ENCODE measurements at places on chromosomes 13 and 19. TPM values are rescaled to one million over a fixed set of nuclear protein-coding genes. Genes with fewer than 3 reads are reported as not detected.

Gene SBK2
- not detected for total RNA-seq

Gene MCEMP1
- total RNA-seq = not detected

DNA sequence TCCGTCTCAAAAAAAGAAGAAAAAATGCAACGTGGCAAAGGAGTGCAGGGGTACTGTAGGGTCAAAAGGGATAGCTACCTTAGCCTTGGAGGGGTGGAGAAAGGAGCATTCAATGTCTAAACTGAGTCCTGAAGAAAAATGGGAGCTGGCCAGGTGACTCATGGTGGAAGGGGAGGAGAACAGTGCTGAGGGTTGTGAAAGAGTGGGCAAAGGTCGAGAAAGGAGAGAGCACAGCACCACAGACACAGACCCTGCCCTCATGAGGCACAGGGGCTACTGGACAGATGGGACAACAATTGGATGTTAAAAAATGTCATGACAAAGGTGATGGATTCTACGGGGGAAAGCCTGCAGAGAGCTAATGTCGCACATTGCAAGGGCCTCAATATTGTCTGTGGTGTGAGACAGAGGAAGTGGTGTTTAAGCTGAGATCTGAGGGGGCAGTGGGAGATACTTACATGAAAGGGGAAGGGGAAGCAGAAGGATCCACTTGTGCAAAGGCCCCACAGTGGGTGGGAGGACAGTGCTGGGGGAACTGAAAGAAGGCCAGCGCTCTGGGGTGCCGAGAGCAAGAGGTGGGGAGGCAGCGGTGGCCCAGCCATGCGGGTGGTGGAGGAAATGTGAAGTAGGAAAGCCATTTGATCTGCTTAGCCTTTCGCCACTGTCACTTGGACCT lies 42.9 kb upstream of the URAD start:
- DNase-seq = no peak

GRCh38 chr13:90428522-90429210 lies 918.8 kb upstream of the MIR17HG start:
- no peak for DNase-seq

GRCh38 chr13:104967376-104967775 lies 1568.1 kb downstream of the EFNB2 start:
- DNase-seq = no peak

GRCh38 chr13:67303661-67304333 lies 73.7 kb upstream of the PCDH9 start:
- DNase-seq = no peak

- no peak for DNase-seq
Observed at GRCh38 chr19:44883922-44884321, 7.1 kb upstream of the TOMM40 start.

Gene PRSS57
- total RNA-seq = not detected

DNA sequence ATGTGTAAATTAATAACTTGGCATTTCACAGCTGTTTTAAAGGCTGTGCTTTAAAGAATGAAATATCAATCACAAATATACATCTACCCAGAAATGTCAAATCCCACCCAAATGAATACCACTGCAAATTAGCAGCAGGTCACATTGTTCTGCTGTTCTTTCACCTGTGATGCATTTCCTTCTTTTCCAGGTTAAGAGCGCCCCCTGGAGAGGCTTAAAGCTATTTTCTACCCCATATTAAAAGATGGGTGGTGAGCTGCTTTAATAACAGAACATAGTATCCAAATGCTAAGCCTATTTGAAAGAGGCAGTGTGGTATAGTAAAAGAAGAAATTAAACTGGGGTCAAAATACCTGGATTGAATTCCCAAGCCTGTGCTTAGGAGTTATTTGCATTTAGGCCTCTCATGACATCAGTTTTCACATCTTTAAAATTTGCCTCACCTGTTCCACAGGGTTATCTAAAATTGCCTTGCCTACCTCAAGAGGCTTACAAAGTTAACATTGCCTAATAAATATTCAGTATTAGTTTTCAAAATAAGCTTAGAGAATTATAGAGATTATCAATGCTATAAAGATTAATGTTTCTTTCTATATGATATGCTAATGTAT lies 396.9 kb upstream of the SLITRK5 start:
- no peak for DNase-seq

DNA sequence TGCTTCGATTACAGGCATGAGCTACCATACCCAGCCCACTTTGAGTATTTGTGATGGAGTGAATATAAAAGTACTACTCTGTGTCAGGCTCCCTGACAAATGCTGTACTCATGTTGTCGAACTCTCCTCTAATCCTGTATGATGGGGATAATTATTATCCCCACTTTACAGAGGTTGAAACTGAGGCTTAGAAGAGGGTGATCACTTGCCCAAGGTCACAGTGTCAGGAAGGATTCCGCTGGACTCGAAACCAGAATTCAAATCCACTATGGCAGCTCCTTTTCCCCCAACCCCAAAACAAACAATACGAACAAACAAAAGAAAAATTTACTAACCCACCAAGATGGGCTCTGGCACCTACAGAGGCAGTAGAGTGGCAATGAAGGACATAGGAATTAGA lies 1.7 kb upstream of the PPP5C start:
- no peak for DNase-seq

GRCh38 chr13:36680913-36681312 lies 7.1 kb downstream of the SERTM1 start:
- DNase-seq = no peak

Gene KIR2DL3
- not detected for total RNA-seq

Gene LGALS4
- total RNA-seq = not detected

Gene POU4F1
- total RNA-seq = not detected

GRCh38 chr13:109131698-109132257 lies 502.4 kb downstream of the MYO16 start:
- no peak for DNase-seq

- no peak for DNase-seq
Observed at GRCh38 chr19:10884274-10884673, 12.9 kb downstream of the CARM1 start.

Gene FFAR2
- not detected for total RNA-seq

Gene METTL21C
- not detected for total RNA-seq

Data from osteocyte (in vitro differentiated cells).